Spleen (tissue), 13 donors: ENCODE measurements at places on chromosomes 5 and 9. TPM values are rescaled to one million over a fixed set of nuclear protein-coding genes. Genes with fewer than 3 reads are reported as not detected.

DNA sequence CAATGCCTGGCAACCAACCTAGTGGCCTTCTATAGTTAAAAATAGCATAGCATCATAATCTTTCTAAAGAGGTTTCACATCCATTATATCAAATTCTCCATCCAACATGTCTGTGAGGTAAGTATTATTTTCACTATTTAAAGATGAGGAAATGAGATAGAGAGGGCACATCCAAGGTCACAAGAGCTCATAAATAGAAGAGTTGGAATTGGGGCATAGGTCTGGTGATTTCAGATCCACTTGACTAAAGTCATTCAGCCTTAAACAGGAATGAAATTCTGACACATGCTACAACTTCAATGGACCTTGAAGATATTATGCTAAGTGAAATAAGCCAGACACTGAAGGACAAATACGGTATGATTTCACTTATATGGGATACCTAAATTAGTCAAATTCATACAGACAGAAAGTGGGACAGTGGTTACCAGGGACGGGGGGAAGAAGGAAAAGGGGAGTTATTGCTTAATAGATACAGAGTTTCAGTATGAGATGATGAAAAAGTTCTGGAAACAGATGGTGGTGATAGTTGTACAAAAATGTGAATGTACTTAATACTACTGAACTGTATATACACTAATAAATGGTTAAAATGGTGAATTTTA lies 259.6 kb upstream of the NR4A3 start:
- H3K36me3 ChIP-seq = no peaks in the 10 kb centered on the region
- no peak overlapping the region for H3K4me3 ChIP-seq
- DNase-seq = no peak
- H3K27me3 ChIP-seq = no peaks in the 10 kb centered on the region
- H3K27ac ChIP-seq = no peak overlapping the region
- no peaks in the 10 kb centered on the region for H3K4me1 ChIP-seq

GRCh38 chr9:27495480-27496134 lies 28.5 kb upstream of the IFNK start:
- H3K27me3 ChIP-seq = no peaks in the 10 kb centered on the region
- H3K27ac ChIP-seq = no peak overlapping the region
- peaks cover 29% of the 10 kb centered on the region for H3K4me1 ChIP-seq
- no peaks in the 10 kb centered on the region for H3K36me3 ChIP-seq
- no peak overlapping the region for H3K4me3 ChIP-seq
- no peak for DNase-seq

DNA sequence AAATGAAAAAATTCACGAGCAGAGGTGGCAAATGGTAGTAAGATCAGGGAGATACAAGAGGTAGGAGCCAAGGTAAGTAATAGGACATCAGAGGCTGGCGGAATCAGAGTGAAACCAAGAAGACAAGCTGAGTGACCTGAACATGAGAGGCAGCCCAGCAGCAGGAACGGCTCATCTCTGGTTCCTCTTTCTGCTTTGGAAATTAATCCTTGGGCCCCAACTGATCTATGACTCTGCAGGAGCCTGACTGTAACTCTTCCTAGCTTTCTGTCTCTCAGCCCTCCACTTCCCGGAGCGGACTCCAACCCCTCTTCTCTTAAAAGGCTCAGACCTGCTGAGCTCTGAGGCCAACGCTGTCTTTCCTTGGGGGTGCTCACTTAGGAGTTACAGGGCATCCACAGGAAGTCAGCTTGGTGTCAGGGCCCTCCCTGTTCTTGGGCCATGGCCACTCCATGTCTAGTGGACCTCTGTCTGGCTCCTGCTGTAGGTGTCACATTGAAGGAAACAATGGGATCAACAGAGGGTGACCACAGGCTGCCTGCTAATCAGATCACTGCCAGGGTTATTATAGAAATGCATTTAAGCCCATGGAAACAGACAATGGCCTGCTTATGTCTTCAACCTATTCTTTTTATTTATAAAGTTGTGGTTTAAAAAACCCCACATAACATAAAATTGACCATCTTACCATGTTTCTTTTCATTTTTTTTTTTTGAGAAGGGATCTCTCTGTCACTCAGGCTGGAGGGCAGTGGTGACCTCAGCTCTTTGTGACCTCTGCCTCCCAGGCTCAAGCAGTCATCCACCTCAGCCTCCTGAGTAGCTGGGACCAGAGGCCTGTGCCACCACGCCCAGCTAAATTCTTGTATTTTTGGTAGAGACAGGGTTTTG lies 22.5 kb upstream of the SHB start:
- no peaks in the 10 kb centered on the region for H3K27me3 ChIP-seq
- DNase-seq = peak; percentile 32
- no peak overlapping the region for H3K27ac ChIP-seq
- peaks cover 16% of the 10 kb centered on the region for H3K4me1 ChIP-seq
- no peaks in the 10 kb centered on the region for H3K36me3 ChIP-seq

The RNF145 gene
- 69.0 TPM for total RNA-seq

The RMRP gene
- 27,551 TPM for total RNA-seq

GRCh38 chr9:82090046-82090445 lies 101.5 kb downstream of the SPATA31D1 start:
- no peak overlapping the region for H3K4me3 ChIP-seq
- no peaks in the 10 kb centered on the region for H3K27me3 ChIP-seq
- DNase-seq = no peak
- H3K36me3 ChIP-seq = no peaks in the 10 kb centered on the region

DNA sequence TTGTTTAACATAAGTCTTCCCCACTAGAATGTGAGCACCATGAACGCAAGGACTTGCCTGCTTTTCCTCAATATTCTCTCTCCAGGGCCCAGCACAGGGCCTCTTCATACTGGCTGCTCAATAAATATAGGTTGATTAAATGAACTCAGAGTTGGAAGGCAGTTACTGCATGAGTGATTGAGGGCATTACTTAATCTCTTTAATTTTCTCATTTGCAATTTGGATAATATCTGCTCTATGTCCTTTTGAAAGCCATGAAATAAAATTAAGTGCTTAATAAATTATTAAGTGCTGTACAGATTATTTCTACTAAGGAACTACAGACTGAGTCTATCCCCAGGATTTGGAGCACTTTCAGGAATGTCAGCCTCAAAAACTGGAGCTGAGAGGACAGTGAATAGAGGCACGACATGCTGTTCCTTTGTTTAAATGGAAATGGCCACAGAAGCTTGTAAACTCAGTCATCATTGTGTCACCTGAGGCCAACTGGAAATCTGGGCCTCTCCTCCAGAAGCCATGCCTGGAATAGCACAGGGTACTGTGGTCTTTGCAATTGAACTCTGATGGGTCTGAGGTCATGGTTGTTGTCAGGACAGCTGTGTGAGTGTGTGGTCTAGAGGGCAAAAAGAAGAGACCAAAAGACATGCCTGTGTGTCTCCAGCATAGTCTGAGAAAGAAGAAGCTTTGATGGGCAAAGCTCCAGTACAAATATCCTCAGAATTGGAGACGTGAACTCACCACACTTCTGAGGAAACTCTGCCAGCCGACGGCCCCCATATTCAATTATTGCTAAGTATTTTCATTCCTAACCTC lies 86.1 kb downstream of the SH3TC2 start:
- H3K4me1 ChIP-seq = peaks cover 13% of the 10 kb centered on the region
- no peak overlapping the region for H3K4me3 ChIP-seq
- no peak for DNase-seq
- H3K27ac ChIP-seq = no peak overlapping the region
- no peaks in the 10 kb centered on the region for H3K36me3 ChIP-seq
- H3K27me3 ChIP-seq = no peaks in the 10 kb centered on the region

The SAP30L gene
- 38.8 TPM for total RNA-seq

The ZNF883 gene
- total RNA-seq = 1.6 TPM

The ADAMTS19 gene
- total RNA-seq = not detected

DNA sequence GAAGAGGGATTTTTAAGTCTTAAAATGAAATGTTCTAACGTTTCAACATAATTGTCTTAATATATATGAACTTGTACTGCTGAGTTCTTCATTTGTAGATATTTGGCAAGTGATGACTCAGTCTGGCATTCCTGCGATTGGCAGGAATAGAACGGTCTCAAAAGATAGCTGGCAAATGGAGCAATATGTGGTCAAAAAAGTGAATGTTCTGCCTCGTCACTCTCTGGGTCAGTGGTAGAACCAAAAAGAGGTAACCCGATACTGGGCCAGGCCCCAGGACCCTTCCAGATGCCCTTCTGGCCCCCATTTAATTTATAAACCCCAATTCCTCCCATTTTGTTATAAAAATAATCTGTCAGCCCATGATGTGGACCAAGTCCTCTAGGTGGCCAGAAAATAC lies 39.2 kb downstream of the ZNF366 start:
- peaks cover 69% of the 10 kb centered on the region for H3K4me1 ChIP-seq
- no peaks in the 10 kb centered on the region for H3K27me3 ChIP-seq
- DNase-seq = no peak
- no peak overlapping the region for H3K4me3 ChIP-seq
- H3K27ac ChIP-seq = peak overlapping the region; percentile 35
- H3K36me3 ChIP-seq = no peaks in the 10 kb centered on the region

DNA sequence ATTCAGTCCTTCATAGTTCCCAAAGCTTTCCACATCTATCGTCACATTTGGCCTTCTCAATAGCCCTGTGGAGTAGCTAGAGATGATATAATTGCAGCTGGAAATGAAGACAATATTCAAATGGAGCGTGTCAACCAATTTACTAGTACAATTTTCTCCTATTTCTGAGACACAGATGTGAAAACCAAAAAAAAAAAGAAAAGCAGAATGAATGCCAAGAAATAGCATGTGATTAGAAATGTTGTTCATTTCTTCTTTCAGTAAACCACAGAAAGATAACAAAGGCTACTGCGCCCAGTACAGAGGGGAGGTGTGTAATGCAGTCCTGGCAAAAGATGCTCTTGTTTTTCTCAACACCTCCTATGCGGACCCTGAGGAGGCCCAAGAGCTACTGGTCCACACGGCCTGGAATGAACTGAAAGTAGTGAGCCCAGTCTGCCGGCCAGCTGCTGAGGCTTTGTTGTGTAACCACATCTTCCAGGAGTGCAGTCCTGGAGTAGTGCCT lies 99.0 kb downstream of the MUSK start:
- no peak for DNase-seq
- H3K4me3 ChIP-seq = no peak overlapping the region
- H3K4me1 ChIP-seq = no peaks in the 10 kb centered on the region
- H3K27me3 ChIP-seq = no peaks in the 10 kb centered on the region

DNA sequence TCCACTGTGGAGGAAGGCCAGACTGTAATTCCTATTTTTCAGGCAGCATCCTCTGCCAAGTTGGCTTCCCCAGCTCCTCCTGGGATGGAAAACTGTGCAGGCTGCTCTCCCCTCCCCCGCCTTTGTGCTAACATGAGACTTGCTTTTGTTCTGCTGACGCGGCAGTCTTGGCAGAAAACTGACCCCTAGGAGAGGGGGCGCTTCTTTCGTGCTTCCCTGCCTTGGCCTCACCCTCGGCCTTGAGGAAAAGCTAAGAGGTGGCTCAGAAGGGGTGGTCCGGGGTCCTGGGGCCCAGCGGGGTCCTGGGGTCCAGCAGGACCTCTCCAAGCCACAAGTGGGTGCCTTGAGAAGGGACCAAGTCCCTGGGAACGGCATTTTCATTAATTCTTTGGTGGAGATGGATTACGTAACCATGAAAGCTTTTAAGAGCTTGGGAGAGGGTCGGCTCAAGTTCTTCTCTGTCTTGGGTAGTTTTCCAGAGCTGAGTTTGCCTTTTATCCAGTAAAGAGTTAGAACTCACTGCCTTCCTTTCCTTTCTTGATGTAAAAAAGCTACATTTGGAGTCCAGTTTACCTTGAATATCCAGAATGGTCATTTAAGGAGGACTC lies 51.0 kb downstream of the SH3PXD2B start:
- no peaks in the 10 kb centered on the region for H3K36me3 ChIP-seq
- peaks cover 12% of the 10 kb centered on the region for H3K4me1 ChIP-seq
- no peak for DNase-seq

DNA sequence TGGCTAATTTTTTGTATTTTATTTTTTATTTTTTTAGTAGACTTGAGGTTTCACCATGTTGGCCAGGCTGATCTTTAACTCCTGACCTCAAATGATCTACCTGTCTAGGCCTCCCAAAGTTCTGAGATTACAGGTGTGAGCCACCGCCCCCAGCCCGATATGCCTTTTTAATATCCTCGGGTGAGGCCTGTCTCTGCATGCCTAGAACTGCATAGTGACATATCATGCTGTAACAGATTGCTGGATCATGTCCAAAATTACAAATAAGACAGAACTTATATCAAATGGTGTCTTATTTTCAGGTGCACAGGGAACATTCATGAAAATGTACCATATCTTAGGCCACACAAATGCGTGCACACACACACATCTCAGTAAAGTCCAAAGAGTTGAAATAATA lies 39.1 kb upstream of the PJA2 start:
- H3K36me3 ChIP-seq = no peaks in the 10 kb centered on the region
- DNase-seq = no peak
- no peak overlapping the region for H3K4me3 ChIP-seq
- no peak overlapping the region for H3K27ac ChIP-seq
- no peaks in the 10 kb centered on the region for H3K4me1 ChIP-seq
- H3K27me3 ChIP-seq = no peaks in the 10 kb centered on the region

The TAS2R1 gene
- not detected for total RNA-seq

GRCh38 chr5:103840600-103840999 lies 278.0 kb upstream of the NUDT12 start:
- H3K36me3 ChIP-seq = no peaks in the 10 kb centered on the region
- no peak overlapping the region for H3K4me3 ChIP-seq
- no peak overlapping the region for H3K27ac ChIP-seq
- no peak for DNase-seq

DNA sequence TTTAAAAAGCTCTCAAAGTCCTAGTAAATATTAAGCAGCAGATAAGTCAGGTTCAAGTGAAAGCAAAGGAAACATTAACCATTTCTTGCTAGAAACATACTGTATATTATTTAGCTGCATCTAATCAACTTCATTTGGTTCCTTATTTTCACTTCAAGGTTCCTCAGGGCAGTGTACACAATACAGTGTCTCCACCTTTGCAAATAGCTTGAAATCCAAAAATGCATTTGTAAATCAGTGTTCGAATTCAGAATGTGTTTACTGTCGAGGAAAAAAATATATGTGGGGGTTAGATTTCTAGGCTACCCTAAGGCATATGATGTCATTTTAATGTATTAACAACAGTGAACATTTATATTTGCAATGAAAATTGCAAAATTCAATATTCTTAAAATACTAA lies 436.0 kb downstream of the CETN3 start:
- no peak overlapping the region for H3K27ac ChIP-seq
- no peak overlapping the region for H3K4me3 ChIP-seq
- H3K27me3 ChIP-seq = no peaks in the 10 kb centered on the region
- no peaks in the 10 kb centered on the region for H3K4me1 ChIP-seq

DNA sequence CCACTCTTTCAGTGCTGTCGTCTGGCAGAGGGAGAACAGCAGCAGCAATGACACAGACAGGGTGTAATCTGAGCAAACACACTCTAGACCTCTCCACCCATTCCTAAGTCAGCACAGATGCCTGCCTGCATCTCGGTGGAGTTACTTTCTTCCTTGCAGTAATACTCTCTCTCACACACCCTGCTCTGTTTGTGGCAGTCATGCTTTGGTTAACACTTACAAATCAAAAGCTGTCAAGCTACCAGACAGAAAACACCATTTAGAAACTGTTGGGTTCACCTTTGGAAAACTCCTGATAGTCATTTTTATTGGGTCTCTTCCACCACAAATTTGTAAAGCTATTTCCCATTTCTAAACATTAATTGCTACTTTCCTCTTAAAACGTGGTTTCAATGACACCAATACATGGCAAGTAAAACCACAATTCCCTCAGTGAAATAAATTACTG lies 27.3 kb downstream of the LHFPL2 start:
- no peaks in the 10 kb centered on the region for H3K36me3 ChIP-seq
- no peak for DNase-seq
- no peaks in the 10 kb centered on the region for H3K4me1 ChIP-seq
